Activated CD4-positive, alpha-beta T cell treated with anti-CD3 and anti-CD28 coated beads for 1 hour (primary cell): ENCODE measurements at places on chromosomes 1 and 21.

DNA sequence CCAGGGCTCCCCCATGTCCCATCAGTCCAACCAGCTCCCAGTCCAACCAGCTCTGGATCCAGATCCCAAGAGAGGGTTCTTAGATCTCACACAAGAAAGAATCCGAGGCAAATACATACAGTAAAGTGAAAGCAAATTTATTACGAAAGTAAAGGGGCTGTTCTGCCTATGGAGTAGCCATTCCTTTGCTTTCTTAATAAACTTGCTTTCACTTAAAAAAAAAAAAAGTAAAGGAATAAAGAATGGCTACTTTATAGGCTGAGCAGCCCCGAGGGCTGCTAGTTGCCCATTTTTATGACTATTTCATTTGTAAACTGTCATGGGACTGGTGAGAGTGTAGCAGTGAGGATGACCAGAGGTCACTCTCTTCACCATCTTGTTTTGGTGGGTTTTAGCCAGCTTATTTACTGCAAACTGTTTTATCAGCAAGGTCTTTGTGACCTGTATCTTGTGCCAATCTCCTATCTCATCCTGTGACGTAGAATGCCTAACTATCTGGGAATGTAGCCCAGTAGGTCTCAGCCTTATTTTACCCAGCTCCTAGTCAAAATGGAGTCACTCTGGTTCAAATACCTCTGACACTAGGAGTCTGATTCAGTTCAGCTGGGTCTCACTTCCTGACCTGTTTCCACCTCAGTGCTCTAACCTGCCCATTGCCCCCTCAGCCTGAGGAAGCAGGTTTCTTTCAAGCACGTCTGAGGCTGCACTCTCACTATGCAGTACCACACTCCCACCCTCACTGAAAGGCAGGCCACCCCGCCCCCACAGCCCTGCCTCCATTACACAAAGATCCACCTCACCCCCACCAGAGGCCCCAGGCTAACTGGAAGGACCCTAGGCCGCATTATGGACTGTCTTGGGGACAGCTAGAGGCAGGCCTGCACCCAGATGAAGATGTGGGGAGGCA, 26.5 kb upstream of the ATP2B4 start:
- DNase-seq, result no peak

DNA sequence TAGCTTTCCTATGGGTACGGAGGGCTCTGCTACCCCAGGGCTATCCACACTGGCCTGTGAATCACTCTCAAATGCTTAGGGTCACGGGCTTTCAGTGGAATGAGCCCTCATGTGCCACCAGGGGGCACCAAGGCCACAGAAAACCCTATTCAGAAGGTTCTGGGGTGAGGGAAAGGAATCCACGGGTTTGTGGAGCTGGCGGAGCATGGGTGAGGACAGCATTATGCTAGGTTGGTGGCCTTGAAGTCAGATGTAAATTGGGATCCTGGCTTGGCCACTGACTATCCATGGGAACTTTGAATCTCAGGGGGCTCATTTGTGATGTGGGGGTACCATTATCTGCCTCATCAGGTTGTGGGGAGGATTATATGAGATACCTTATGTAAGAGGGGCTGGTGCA, 5.1 kb upstream of the LAMTOR5 start:
- DNase-seq, result peak; percentile 42

GRCh38 chr1:59856725-59857338, 42.1 kb downstream of the HOOK1 start:
- no peak for DNase-seq

DNA sequence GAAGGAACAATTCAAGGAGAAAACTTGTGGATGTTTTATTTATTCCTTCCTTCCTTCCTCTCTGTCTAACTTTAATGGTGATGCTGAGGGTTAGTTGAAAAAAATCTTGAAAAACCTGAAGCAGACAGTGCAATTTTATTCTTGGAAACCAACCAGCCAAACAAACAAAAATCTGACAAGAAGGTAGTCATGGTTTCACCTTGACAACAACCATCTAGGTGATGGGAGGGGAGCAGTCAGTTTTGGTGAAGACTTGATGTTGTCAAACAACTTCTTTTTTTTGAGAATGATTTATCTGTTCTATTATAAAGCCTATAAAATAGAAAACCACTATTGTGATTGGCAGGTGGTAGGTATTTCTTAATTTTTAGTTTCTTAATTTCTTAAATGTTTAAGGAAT, 92.4 kb upstream of the GPR88 start:
- DNase-seq, result no peak
